ELR (cell line): ENCODE measurements at places on chromosomes 1 and 21.

GRCh38 chr1:207316141-207316540, 5.3 kb upstream of the CD55 start:
- DNase-seq, result no peak

- DNase-seq, result peak; percentile 98
Observed at GRCh38 chr1:8396786-8397406, 79.0 kb downstream of the SLC45A1 start.

DNA sequence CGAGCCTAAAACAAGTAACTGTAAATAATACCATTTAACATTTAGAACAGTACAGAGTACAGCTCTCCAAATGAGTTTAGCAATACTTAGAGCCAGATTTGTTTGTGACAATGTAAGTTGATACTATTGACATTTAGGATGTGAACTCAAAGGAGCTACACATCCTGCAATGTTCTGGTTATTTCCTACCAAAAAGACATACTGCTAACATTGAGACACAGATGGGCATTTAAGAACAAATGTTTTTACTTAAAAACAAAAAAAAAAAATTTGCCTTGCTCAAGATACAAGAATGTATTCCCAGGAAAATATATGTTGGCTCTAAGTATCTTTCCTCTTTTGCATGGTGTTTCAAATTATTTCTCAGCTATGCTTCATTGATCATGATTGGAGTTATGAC, 1464.8 kb upstream of the PRMT6 start:
- DNase-seq, result no peak

DNA sequence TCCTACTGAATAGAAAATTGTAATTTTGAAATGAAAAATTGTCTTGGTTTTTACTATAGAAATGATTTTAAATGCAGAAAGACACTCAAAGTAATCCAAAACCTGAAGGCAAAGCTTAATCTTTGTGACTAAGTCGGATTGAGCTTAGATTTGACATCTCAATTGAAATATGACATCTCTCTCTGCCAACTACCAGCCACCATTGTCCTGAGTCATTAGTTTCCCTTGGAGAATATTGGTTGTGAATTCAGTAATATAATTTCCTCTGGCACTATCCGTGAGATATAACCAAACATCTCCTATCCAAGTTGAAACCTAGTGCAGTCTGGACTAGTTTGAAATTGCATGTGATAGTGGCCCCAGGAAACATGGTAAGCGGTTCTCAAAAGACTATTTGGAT, 37.1 kb downstream of the PLA2G4A start:
- peak; percentile 13 for DNase-seq

DNA sequence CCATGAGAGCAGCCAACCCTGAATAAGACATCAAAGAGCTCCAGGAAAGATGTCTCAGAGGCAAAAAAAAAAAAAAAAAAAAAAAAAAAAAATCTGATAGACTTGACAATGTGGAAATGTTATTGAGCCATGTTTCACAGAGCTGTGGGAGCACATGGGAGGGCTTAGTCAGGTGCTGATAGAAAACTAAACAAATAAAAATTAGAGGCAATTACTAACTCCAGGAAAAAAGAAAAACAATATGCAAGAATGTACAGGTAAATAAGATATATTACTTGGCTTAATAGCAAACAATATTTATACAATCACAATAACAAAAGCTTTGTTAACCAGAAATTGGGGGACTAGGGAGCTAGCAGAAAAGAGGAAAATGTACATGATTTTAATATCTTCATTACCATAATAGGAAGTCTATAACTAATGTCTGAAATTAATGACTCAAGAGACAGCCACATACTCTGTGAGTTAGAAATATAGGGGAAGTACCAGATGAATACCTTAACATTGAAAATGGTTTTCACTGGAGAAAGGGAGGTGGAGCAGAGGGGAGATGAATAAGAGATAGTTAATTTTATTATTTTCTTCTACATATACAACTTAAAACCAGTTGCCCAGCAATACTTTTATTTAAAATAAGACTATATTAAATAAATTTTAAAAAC, 16.9 kb upstream of the RGS16 start:
- DNase-seq, result no peak

- peak; percentile 46 for DNase-seq
Observed at GRCh38 chr1:116769561-116769977, 15.3 kb downstream of the CD2 start.

DNA sequence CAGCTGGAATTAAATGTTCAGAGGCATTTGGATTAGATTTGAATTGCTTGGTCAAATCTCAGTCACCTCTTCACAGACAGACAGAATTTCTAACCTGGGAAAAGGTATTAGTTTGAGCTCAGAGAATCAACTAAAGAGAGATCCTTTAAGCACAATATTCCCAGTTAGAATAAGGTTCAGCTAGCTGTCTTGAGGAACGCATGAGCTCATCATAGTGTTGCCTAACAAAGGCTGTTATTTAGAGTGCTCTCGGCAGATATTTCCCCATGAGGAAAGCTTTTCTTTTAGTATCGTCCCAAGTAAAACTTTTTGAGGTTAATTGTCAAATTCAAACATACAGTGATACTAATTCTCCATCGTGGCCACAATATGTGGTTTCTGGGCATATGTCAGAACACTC, 269.9 kb downstream of the HLX start:
- DNase-seq, result no peak

DNA sequence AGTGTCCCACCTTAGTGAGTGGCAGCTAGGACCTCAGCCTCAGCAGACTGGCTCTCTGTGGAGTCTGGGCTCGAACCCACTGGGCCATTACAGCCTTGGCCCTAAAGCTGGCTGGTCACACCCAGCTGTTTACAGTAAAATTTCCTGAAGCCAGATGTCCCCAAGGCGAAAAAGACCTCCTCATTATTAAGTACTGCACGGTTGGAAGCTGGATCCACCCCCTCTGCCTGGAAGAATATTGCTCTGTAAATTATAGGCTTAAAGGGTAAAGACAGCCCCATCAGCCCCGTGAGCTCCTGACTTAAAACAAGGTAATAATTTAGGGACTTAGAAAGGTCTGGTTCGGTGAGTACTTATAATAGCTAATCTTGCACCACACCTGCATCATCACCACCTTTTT, 30.3 kb upstream of the TMEM51 start:
- no peak for DNase-seq

DNA sequence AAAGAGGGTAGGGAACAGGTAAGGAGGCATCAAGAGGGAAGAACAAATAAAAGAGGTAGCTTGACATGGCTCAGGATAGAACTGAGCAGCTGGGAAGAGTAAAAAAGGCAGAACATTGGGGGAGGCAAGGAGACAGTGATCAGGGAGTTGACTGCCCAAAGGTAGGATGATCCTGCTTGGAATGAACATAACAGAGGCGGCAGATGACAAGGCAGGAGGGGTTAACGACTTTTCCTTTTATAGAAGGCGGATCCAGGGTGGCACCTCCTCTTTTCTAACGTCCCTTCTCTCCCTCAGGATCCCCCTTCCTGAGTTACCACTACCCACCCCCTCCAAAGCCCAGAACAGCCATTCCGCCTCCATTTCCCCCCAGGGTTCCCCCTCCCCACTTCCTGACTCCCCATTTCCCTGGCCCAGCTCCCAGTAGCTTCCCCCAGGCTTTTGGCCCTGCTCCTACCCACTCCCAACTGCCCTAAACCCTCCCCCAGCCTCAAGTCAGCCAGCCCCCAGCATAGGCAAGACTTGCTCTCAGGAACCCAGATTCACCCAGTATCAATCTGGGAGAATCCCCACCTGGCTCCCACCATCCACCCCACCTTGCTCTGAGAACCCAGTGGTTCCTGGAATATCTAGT, 769 bp upstream of the ADAMTS4 start:
- DNase-seq, result no peak

- no peak for DNase-seq
Observed at GRCh38 chr21:15928196-15928595, 198.4 kb downstream of the USP25 start.

GRCh38 chr1:226738995-226739695, at the start of gene ITPKB:
Gene ITPKB (minus strand): TSS chr1:226739282. CDS start chr1:226737458, 1,824 bp downstream.
- peak; percentile 60 for DNase-seq

DNA sequence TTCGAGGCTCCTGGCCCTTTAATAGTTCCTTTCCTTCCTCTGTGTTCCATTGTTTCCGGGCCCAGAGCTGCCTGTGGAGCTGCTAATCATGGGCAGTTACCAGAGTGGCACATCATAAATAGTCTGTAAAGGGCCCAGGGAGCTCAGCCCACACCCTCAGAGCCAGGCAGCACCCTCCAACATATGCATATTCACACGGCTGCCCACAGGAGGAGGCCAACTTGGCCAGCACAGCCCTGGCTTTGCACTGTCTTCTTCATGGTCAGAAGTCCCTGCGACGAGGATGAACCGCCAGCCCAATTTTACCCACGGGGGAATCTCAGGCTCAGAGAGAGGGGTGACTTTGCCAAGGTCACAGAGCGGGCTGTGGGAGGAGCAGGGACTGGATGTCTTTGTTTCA, 172.5 kb downstream of the TRABD2B start:
- no peak for DNase-seq

GRCh38 chr21:41229509-41230248, 61.7 kb downstream of the BACE2 start:
- no peak for DNase-seq

DNA sequence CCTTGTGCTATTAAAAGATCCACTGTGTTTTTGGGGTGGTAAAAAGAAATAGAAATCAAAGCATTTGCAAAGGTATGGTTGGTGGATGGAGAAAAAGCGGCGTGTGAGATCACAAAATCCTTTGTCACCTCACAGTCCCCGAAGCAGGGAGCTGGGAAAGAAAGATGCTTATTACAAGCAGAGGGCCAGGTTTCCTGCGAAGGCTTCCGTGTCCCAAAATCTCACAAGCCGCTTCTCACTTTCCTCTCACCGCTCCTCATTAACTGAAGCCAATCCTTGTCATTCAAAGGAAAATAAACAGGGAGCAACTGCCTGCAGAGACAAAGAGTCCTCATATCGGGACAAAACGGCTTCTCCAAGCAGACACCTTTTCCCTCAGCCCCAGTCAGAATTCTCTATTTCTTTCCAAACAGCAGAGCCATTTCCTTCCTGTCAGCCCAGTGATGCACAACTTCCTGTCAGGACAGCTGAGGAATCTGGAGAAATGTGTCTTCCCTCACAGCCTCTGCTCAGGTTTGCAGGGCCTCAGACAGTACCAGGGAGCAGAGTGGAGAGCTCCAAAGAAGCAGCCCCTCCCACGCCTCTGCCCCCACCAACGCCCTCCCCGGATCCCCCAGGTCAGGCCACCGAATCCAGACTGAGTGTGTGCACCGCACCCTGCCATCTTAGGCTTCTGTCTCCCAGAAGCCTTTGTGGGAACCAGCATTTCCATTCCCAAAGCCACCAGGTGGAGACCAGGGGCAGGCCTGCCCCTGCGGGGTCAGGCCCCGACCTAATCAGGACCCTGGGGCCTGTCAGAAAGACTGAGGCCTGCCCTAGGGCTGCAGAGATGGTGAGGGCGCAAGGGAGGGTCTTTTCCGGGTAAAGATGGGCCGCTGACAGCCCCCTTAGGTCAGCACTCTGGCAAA, 29.6 kb downstream of the KCNN3 start:
- peak; percentile 25 for DNase-seq

DNA sequence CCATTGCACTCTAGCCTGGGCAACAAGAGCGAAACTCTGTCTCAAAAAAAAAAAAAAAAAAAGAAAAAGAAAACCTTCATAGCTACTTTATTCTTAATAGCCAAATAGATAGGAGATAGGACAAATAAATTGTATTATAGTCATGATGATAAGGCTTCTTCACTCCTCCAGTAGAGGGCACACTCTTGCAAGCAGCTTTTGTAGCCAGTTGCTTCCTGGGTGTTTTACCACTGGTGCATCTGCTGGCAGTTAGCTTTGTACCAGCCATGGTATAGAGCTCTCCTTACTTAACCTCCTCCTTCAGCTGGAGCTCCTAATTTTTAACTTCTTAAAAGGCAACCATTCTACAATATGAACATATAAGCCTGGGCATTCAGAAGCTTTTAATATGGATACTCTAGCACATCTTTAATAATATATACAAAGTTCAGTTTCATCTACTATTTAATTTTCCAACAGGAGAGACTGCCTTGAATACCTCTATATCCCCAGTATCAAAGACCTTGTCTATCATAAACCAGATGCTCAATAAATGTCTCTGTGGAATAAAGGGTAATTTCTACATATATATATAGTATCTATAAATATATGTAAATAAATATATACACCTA, 35.8 kb downstream of the EVI5 start:
- DNase-seq, result peak; percentile 81
